NCI-H524 treated with DMSO at 0.1 percent for 48 hours (cell line): ENCODE measurements at places on chromosomes 5 and 9.
A peak's percentile ranks its signal among the peaks of the same experiment; 100 is the strongest.

DNA sequence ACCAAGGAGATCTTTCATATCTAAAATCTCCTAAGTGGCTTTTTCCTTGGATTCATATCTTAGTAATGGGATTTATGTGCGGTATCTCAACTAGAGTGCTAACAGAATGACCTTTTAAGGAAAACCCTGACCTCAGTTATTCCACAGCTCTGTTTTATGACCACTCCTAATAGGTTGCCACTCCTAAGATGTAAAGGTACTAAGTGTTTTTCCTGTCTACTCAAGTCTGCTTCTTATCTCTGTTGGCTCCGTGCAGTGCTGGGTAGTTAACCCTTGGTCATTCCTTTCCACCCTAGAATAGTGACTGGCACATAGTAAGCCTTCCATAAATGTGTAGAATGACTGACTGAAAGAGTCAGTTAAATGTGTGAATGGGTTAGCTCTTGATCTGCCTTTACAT, 161.4 kb downstream of the DOCK2 start:
- DNase-seq, result no peak

DNA sequence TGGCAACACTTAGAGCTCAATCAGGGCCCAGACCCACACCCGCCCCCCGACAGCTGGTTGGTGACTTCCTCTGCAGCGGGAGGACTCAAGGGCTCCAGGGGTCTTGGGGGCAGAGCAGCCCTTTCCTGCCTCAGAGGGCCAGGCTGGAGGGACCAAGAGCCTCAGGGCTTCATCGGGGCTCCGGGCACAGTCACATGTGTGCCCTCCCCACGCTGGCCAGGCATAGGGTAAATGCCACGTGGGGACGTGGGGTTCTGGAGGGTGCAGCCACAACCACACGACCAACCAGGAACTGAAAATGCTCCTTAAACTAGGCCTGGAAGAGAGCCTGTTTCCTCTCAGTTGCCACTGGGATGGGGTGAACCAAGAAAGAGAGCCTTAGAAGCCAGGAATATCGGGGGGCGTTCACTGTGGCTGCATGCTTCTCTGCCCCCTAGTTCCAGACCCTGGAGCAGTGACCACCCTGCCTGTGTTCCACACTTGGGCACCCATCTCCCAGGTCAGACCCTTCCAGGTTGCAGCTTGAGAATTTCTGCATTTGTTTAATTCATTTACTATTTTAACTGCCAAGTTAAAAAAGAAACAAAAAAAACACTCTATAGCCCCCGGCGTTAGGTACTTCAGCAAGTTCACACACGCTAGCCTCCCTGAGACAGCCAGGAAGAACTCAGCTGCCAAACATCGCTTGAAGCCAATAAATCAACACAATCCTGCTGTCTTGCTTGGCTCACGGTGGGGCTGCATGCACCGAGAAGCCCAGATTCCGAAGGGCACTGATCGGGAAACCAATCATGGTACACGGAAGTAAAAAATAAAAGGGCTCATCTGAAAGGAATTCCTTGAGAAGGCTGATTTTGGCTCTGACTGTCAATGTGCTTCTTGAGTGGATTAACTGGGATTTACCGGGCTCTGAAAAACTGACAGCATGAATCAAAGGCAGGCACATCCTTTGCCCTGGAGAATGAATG, 56.1 kb upstream of the PHYKPL start:
- no peak for DNase-seq

GRCh38 chr9:14030375-14031059, 283.4 kb downstream of the NFIB start:
- DNase-seq, result no peak

DNA sequence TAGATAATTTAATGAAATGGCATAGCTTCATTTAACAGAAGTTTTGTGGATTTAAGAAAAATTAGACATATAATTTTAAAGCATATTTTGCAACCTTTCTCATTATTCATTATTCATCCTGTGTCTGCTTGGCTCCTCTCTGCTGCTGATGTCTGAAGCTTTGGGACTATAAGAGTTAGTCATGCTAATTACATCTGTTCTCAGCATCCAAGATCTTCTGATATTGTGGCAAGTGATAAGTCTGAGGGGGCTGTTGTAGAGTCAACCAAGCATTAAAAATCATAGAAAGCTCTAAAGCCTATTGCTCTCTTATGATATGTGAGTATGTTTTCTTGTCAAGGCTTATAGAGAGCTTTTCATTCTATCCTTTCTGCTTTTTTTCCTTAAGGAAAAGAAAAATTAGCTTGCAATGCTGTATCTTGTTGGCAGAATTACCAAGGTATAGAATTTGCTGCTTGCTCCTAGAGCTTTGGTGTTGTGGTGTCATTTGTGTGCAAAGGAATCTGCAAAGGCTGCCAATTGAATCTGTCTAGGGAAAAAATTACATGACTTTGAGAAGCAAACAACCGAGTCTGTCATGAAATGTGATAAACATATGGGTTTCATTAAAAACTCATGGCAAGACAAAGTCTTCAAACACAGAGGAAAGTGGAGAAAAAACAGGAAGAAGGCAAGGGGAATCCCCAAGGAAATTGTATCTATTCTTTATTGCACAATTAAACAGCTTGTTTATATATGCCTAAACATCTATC, 156.1 kb upstream of the DAB2 start:
- no peak for DNase-seq

- no peak for DNase-seq
These were observed 75.0 kb downstream of the TMEM232 start for GRCh38 chr5:110651507-110651906.

DNA sequence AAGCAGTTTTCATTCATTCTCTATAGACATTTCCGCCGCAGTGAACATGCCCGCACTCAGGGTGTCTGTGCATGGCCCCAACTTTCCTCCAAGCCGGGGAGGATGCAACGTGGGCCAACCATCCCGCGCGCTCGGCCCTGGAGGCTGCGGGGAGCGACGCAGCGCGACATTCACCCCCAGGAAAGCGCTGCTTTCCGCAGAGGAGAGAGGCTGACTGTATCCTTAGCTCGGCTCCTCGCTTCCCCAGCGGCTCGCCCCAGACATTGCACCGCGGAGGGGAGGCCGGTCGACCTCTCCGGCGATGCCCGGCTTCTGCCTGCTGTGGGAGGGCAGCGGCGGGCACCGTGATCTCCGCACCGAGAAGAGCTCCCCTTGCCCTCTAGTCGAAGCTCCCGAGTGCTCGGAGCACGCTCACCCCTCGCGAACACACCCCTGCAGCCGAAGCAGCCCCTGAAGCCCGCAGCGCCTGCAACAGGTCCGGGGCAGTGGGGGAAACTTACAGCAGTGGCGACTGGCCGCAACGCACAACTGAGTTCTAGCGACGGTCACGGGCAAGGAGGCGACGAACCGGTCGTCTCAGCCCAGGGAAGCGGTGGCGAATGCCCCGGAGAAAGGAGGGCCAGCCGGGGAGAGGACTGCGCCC, 600 bp downstream of the ENC1 start:
- DNase-seq, result no peak

GRCh38 chr5:132961887-132962286, 1.5 kb downstream of the AFF4 start:
- DNase-seq, result no peak

DNA sequence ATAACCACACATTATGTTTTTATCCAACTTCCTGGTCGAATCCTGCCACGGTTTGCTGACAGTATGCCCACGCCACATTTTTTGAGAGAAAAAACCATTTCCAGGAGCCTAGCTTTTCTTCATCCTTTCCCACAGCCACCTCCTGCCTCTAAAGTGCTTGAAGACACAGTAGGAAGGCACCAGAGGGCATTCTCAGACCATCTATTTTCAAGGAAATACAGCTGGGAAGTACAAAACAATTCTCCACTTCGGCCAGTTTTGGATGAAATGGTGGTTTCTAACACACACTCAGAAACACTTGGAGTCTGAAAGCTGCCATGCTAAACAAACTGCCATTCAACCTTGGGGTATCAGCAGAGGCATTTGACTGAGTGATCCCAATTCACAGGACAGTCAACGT, 86.3 kb upstream of the RPS23 start:
- DNase-seq, result no peak

DNA sequence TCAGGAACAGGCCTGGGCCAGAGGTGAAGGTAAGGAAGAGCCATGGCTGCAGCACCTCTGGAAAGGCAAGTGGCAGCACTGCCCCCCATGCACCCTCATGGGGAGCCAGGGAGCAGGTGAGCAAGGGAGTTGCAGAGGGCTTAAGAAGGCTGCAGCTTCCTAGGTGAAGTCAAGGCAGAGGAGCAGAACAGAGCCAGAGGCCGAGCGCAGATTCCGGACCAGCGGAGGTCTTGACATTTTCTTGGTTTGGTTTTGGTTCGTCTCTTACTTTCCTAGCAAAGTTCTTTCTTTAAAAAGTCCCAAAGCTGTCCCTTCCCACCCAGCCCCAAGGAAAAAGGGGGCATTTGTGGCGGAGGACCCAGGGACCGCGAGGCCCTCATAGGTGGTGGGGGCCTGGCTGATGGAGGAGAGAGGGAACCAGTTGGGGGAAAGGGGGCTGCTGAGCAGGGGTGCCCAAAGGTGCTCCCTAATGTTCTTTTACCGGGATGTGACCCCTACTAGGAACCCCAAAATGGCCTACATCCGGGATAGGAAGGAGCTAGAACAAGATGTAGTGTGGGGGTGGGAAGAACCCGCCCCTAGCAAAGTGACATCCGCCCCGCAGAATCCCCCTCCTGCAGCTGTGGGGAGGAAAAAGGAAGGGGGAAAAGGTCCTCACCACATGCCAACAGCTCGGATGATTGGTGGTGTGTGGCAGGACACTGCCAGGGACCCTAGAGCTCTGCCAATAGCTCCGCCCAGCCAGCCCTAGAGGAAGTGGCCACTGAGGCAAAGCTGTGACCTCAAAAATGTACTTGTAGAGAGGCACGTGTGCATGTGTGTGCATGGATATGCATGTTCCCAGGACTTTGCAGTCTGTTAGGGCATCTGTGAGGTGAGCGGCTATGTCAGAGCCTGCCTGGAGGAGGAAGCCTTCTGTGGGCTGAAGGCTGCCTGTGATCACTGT, 914 bp upstream of the CD72 start:
- no peak for DNase-seq

DNA sequence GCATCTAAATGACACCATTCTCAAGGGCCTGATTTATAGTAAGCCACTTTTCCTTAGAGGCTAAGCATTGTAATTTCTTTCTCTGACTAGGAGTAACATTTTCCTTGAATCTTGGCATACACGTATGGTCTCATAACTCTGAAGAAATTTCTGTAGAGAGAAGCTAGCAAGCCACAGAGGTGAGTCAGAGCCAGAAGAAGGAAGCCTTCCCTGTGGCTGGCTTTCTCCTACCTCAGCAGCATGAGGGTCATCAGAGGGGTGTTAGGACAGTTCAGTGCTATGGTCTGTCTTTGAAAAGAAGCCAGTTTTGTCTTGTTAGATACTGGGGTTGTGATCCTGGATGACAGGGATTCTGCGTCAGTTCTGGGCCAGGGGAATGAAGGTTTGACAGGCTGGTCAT, 3.2 kb downstream of the SNX30 start:
- peak; percentile 16 for DNase-seq

DNA sequence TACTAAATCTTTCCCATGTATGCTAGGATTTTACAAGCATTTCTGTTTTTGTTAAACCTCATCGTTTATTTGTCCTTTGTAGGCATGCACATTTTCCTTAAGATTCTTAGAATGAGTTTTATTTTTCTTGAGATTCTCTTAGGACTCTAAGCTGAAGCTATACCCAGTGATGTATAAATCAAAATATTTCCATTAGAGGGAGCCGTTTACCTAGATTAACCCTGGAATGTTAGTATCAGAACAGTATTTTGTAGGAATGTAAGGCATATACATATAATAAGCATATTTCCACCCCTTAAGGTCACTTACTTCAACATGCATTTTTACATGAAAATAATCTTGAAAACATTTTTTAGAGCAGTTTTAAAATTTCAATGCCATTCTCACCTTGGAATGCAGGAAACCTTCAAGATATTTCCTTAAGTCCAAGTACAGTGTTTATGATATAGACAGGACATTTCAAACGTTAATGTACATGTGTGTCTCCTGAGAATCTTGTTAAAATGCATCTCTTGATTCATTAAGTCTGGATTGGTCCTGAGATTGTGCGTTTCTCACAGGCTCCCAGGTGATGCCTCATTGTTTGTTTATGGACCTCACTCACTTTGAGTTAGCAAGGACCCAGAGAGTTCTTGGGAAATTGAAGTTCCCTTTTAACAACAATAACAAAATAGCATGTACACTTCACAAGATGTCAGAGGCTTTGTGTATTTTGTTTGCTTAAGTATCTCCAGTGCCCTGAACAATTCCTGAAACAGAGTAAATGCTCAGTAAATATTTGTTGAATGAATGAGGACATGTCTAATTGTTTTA, 34.9 kb upstream of the FCHO2 start:
- DNase-seq, result no peak

DNA sequence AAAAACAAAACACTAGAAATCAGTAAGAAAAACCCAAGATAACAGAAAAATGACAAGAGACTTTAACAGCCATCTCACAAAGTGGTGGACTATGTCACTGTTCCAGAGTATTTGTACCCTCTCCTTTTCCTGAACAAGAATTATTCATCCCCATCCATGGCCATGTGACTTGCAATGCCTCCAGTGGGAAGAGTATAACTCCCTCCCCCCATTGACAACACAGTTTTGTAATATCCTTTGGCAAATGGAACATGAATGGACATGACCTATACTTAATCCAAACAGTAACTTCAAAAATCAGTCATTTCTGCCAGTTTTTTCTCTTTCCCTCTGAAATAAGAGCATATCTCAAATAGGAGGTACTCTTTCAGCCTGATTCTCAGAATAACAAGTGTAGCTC, 33.9 kb downstream of the PTBP3 start:
- no peak for DNase-seq

DNA sequence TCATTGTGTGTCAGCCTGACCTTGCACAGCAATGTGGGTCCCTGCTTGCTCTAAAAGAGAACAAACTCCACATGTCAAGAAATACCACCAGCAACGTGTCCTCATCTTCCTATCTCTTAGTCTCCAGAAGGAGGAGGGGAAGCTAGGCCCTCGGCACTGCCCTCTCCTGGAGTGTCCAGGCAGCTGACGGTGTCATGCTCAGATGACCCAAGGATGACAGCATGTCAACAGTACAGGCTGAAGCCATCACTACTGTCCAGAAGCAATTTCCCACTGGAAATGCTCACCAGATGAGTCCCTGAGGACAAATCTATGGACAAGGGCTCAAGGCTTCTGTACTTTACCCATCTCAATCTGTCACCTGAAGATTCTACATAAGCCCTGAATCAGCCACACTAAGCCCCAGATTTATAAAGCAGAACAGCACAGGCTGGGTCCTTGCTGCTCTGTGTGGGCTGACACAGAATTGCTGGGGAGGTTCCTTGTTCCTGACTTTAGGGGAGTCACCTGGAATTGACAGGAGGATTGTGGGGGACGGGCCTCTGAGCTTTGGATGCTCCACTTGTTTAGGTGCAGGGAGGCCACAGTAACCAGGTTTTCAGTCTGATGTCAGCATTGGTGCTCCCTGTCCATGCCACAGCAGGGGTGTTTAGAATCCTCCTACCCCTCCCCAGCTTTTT, 210.2 kb downstream of the DAB2IP start:
- DNase-seq, result no peak
